Kidney epithelial cell (primary cell): ENCODE measurements at places on chromosomes 7 and 10.

- DNase-seq = no peak
These were observed at the start of gene FAM237B for GRCh38 chr7:90320801-90321494. TSS of gene FAM237B (minus strand) at chr7:90321304. CDS start at chr7:90319748, 1,556 bp downstream.

- DNase-seq = no peak
These were observed 221.2 kb downstream of the PARD3 start for GRCh38 chr10:34593930-34594329.

DNA sequence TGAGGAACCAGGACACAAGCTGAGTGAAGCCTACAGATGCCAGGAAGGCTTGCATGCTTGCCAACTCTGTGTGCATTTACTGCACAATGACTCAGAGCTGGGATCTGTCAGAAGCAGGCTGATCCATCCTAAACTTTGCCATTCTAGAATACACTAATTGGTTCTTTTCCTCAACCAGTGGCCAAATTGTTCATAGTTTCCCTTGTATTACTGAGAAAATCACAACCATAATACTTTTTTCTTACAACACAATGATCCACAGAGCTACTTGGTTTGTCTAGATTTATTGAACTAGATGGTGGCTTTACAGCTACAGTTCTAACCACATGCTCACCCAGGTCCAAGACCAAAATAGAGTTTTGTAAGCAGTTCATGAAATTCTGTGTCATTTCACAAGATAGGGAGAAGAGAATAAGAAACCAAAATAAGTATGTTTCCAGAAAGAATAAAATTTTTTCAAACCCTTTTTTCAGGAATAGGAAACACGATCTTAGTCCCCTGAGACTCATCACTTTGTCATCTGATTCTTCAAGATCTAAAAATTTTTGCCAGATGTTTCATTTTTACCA is 21.0 kb upstream of the LRRC17 start:
- DNase-seq = no peak

GRCh38 chr7:156832195-156832877 is 60.6 kb downstream of the LMBR1 start:
- DNase-seq = no peak

DNA sequence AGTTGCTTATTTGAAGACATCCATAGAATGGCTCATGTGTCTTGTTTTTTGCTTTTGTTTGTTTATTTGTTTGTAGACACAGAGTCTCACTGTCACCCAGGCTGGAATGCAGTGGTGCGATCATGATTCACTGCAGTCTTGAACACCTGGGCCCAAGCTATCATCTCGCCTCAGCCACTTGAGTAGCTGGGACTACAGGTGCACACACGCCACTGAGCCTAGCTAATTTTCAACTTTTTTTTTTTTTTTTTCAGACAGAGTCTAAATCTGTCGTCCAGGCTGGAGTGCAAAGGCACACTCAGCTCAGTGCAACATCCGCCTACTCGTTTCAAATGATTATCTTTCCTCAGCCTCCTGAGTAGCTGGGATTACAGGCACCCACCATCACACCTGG is 83.3 kb upstream of the KLF6 start:
- DNase-seq = no peak

DNA sequence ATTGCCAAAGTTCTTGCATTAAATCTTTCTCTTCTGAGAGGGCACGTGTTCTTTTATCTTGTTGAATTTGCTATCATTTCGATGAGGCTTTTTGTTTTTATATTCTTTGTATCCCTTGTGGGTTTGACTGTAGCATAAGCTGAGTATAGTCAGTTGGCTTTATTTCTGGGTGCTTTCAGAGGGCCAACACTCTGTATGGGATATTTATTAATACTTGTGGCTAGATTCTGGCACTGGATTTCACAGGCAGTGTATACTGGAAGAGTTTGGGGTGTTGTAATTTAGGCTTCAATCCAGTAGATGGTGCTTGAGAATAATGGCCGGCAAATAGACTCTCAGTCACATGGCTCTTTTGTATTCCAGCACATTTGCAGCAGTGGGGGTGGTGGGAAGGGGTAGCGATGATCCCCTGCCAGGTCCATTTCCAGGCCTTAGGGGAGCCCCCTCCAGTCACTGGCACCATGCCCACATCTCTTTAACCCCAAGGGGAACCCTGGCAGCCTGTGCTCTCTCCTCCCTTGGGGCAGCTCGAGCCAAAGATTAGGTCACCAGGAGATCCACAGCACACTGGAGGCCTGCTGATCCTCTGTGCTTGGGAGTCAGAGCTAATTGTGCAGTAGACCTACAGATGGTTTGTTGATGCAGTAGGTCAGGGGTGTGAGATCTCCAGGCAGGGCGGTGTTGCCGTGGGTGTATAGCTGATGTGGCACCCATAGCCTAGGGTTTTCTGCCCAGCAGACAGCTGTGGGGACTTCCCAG is 81.8 kb downstream of the PTPN20 start:
- no peak for DNase-seq

DNA sequence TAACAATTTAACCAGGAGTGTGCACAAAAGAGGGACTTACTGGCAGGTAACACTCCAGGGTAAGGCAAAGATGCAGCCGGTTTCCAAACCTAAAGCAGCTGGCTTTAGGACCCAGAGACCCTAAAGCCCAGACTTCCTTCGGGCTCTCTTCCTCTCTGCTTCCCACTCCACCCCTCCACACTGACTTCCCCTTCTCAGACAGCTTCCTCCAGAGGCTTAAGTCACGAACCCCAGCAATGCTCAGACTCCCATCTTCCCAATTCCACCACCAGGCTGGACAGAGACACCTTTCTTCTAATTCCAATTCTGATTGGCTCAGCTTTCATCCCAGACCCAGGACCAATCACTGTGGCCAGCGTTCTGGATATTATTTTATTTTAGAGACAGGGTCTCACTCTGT is 24.8 kb downstream of the STYXL1 start:
- no peak for DNase-seq

DNA sequence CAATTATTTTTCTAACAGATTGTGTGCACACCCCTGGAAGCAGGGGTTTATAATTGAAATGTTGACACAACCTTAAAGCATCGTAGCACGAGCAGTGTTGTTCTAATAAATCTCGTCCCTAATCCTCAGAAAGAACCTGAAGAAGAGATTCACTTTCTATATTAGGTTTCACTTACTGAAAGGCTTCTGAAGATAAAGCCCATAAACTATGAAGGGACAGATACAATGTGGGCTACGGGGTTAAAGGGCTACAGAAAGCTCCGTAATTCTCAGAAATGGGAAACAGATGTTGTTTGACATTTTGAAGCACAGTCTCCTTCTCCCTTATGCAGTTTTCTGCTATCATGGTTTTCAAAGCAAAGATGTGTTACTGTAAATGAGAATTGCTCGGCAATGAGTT is 479.6 kb downstream of the GATA3 start:
- DNase-seq = no peak

- peak; percentile 78 for DNase-seq
These were observed at the start of gene AHR for GRCh38 chr7:17298102-17298839. TSS of gene AHR (plus strand) at chr7:17298652. CDS start at chr7:17299265, 613 bp downstream.

DNA sequence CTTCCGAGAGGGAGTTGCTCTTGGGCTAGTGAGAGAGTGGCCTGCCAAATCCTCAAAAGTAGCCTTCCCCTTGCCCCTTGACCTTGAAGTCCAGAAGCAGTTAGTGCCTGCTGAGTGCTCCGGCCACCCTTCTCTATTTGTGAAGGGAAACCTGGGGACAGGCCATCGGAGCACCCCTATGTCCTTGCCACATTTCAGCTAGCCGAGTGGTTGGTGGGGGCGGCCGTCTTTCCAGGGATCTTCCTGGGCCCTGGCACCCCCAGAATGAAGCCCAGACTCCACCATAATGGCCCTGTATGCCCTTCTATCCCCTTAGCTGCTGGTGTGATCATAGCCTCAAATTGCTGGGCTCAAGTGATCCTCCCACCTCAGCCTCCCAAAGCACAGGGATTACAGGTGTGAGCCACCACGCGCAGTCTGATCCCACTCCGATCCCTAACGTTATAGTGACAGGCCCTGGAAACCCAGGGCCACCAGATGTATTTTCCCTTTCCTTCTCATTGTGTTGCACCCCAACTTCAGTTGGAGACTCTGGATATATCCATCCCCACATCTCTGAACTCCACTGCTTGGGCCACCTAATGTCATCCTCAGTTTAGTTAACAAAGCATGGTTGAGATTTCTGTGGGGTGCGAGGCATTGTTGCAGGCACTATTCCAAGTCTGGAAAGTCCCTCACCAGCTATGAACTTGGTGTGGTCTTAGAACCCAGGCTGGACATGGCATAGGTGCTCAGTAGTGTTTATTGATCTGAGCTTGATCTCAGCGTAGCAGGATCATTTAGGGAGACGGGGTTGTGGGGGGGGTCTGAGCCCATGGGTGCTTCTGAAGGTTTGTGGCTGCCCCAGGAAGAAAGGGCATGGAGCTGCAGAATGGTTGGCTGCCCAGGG is 1.6 kb downstream of the TSPAN14 start:
- no peak for DNase-seq

DNA sequence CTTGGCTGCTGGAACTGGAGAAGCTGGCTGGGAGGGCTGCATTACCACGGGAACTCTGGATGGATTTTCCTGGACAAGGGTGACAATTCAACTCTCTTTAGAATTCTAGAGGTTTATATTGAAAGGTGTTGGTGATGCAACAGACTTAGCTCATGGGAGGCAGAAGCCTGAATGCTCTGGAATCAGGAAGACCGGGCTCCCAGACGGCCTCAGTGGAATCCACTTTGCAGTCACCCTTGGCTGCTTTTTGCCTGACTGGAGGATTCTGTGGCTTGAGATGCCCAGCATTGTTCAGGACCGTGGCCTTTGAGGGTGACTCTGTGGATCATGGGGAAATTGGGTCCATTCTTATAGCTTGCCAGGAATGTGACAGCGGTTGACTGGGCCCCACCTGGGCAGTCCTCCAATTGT is 32.3 kb downstream of the PYROXD2 start:
- no peak for DNase-seq

- DNase-seq = no peak
These were observed 27.3 kb downstream of the GSDME start for GRCh38 chr7:24730018-24730369.

DNA sequence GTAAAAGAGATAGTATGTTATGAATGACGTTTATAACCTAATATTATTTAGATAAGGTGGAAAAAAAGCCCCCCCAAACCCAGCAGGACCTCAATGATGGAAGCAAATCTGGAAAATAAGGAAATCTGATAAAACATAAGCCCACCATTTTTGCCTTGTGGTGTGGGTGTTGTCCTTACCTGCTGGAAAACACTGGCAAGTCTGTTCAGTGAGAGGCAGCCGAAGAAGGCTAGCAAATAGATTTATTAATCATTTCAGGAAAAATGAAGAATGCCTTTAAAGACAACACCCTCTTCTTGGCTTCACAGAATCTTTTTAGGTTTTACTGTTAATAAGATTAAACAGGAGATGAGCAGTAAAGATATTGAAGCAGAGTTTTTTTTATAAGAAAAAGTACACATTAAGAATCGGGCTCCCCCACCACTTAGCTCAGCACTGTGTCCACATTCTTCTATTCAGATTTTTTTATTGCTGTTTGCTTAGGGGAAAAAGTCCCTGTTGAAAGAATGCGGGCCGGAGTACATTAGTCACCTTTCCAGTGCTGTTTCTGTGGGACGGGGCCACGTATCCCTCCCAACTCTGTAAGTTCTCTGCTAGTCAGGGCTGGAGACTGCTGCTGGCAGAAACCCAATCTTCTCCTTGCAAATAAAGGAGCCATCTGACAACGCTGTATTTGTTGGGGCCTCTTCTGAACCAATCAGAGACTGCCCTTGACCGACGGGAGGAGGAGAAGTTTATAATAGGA is 104.1 kb downstream of the EVX1 start:
- DNase-seq = peak; percentile 68

DNA sequence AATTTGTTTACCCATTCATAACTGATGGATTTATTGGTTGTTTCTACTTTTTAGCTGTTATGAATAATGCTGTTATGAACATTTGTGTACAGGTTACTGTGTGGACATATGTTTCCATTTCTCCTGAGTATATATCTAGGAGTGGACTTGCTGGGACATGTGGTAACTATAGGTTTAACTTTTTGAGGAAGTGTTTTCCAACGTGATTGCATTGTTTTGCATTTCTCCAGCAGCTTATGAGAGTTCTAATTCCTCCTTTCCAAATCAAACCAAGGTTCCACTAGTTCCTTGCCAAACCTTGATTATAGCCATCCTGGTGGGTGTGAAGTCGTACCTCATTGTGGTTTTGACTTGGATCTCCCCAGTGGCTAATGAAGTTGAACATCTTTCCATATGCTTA is 2.6 kb upstream of the PRF1 start:
- DNase-seq = no peak

GRCh38 chr7:20301311-20301939 is 29.3 kb upstream of the ITGB8 start:
- no peak for DNase-seq

DNA sequence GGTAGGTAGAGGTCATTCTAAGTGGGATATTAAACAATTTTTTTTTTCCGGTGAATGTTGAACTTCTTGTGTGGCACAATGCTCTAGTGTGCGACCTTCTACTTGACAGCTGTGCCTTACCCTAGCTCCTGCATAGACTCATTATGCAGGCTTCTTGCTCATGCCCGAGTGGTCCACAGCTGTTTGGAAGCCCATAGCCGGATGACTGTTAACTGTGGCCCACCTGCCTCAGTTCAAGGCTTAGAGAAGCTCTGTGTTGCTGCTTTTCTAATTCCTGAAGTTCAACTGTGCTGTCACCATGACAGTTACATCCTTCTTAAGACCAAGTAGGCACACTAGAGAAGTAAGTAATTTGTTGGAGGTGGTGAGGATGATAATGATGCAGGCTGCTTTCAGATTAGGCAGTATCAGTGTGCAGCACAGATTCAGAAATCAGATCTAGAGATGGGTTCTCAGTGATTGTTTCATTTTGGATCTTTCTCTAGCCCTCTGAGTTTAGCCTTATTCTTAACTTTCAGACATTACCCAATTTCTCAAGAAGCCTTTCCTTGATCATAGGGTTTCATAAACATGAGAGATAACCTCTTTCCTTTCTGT is 278.4 kb downstream of the PHF14 start:
- DNase-seq = no peak

GRCh38 chr10:45261946-45262345 is 53.5 kb downstream of the OR13A1 start:
- no peak for DNase-seq

GRCh38 chr7:64654796-64655548 is 11.0 kb upstream of the ZNF107 start:
- DNase-seq = no peak

GRCh38 chr7:85286446-85286845 is 99.6 kb upstream of the SEMA3D start:
- no peak for DNase-seq

GRCh38 chr7:132247995-132248618 is 328.2 kb downstream of the PLXNA4 start:
- DNase-seq = no peak

- DNase-seq = peak; percentile 4
These were observed 149.3 kb upstream of the IMMP2L start for GRCh38 chr7:111711426-111712065.
